ENCODE measurements at places on chromosomes 2 and 18.

DNA sequence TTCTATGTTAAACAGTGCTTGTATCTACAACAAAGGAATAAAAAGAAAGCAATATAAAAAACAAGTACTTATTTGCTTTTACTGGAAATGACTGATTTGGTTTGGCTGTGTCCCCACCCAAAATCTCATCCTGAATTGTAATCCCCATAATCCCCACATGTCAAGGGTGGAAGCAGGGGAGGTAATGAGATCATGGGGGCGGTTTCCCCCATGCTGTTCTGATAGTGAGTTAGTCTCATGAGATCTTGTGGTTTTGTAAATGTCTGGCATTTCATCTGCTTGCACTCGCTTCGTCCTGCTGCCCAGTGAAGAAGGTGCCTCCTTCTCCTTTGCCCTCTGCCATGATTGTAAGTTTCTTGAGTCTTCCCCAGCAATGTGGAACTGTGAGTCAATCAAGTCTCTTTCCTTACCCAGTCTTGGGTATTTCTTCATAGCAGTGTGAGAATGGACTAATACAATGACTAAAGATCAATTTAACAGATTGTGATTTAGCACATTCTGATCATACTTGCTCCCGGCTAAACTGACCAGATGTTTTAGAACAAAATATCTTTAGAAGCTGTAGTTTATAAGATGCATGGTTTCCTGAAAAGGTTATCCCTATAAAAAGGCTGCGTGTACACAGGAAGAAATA is 19.9 kb downstream of the PTH2R start:
- no peak for DNase-seq

DNA sequence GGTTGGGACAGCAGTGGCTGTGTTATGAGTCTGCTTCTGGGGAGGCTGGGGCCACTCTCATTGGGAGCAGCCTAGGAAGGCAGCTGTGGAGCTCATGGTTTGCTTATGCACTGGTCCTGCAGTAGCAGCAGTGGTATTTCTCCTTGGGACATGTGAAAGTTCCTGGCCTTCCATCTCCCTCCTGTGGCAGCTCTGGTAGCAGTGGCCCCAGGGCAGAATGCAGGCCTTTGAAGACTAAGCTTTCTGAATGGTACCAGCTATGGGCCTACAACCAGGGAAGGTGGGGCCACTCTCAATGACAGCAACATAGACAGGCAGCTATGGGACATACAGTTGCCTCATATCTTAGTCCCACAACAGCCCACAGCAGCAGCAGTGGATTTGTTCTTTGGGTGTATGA is 117.3 kb upstream of the VWC2L start:
- DNase-seq: no peak

DNA sequence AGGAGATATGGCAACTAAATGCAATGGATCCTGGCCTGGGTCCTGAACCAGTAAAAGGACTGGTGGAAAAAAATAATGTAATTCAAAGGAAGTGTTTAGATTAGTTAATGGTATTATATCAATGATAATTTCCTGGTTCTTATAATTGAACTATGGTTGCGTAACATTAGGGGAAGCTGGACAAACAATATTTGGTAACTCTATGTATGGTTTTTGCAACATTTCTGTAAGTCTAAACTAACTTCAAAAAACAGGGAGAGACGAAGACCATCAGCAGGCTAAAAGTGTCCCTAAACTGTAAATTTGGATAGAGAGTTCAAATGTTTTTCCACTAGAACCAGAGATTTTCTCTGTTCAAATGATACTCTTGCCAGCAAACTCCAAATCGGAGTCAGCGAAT is 36.9 kb downstream of the KLF7 start:
- no peak for DNase-seq

- no peak for DNase-seq
Measured at GRCh38 chr2:202158796-202159195, 79.6 kb downstream of the SUMO1 start.

All from activated CD4-positive, alpha-beta T cell treated with anti-CD3 and anti-CD28 coated beads, Interleukin-2, amount 50 U/mL, for 24 hours (primary cell).